ENCODE measurements at places on chromosomes 5 and 9.

DNA sequence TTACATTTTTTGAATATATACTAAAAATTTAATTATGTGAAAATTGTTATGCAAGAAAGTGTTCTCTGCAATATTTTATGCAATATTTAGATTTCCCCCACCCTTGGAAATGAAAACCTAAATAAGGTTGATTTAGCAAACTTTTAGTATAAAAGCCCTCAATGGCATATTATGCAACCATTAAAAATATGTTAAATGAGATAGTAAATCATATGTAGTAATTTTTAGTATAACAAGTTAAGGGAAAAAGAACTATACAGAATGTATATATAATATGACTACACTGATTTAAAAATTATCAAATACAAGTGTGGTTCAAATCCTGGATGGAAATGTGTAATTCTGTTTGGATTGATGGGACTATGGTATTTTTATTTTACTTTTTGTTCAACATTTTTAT is 116.9 kb upstream of the MEF2C start:
- no peak for DNase-seq

- no peak for DNase-seq
Measured at GRCh38 chr5:173659423-173659822, 43.0 kb upstream of the BOD1 start.

- DNase-seq: no peak
Measured at GRCh38 chr5:10695759-10696543, 65.1 kb downstream of the DAP start.

DNA sequence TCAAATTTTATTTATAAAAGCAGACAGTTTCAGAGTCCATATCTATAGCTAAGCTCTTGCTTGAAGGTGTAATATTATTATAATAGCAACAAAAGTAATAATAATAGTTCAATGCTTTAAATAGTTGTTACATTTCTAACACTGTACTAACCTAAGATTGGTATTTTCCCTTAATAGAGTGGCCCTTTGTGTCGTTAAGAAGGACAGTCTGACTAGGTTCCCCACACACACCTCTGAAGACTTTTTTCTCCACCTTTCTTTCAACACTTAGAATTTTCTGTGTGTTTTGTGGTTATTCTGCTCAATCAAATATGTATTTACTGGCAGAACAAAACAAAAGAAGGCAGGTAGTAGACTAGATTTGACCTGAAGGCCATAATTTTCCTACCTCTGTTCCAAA is 223.2 kb upstream of the ACO1 start:
- DNase-seq: no peak

DNA sequence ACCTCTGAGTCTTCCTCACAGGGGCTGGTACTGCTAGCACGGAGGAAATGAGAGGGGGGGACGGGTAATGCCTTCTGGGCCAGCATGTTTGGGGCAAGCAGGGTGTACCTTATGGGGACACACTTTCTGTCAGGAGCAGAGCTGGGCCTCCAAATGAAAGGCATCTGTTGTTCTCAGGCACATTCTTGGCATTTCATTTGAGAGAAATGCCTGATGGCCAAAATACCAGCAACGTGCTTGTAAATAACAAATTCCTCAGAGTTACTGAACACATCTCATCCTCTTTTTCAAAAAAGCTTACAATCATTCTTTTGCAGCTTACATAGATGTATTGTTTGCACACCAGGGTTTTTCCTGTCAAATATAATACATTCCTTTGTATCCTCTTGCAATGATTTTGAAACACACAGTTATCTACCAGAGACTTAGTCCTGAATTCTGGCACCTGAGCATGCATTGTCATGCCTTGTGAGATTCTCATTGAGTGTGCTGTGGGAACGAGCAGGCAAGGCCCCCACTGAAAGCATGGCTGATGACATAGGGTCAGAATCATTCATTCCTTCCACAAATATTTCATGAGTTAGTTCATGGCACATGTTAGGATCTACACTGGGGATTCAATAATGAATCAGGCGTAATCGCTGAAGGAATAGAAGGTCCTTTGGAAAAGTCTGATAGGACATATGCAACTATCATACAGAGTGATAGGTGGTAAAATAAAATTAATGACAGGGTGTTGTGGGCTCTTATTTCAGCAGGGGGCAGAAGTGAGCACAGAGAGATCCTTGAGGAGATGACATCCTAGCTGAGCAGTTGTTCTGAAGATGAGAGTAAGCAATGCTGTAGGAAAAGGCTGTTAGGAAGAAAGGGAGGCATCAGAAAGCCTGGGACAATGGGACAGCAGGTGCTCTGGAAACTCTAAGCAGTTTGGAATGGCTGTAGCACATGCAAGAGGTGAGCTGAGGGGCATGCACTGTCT is 260.9 kb upstream of the TUT7 start:
- DNase-seq: peak; percentile 14
